ENCODE measurements at places on chromosomes 16 and 17.
A peak's percentile ranks its signal among the peaks of the same experiment; 100 is the strongest.

- DNase-seq: no peak
Measured at GRCh38 chr16:88754109-88754911, 30.7 kb downstream of the PIEZO1 start.

DNA sequence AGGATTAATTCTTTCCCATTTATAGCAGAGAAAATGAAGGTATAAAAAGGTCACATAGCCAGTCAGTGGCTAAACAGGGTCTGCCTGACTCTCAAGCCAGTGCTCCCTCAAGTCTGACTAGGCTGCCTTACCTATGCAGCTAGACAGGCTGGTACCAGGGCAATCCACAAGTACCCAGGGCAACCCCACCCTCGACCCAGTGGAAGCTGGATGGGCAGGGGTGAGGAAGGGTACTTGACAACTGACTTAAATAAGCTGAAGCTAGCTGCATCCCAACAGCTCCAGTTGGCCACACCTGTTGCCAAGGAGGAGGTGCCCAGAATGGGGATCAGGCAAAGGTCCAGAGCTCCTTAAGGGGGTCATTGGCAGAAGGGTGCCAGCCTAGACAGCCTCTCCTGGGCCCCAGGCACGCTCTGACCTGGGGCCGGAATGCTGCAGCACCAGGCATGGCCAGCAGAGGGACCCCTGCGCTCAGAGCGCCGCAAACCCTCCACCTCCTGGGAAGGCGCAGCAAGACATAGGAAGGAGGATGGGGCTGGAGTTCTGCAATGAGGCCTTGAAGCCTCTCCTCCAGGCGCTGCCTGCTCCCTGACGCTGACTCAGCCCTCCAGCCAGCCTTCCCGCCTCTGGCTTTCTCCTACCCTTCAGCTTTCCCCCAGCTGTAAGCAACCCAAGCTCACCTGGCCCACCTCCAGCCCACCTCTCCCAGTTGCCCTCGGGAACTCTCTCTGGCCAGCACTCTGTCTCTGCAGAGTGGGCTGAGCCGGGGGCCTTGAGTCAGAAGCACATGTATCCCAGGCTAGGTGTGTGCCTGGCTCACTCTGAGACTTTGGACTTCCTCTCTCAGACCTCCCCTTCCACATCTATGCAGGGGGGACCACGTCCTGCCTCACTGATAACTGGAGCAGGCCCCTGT lies 28.8 kb downstream of the MPP2 start:
- DNase-seq: peak; percentile 83

GRCh38 chr17:44386182-44386525 lies 3.3 kb downstream of the ITGA2B start:
- peak; percentile 20 for DNase-seq

GRCh38 chr17:5816491-5817070 lies 232.3 kb upstream of the NLRP1 start:
- DNase-seq: no peak

DNA sequence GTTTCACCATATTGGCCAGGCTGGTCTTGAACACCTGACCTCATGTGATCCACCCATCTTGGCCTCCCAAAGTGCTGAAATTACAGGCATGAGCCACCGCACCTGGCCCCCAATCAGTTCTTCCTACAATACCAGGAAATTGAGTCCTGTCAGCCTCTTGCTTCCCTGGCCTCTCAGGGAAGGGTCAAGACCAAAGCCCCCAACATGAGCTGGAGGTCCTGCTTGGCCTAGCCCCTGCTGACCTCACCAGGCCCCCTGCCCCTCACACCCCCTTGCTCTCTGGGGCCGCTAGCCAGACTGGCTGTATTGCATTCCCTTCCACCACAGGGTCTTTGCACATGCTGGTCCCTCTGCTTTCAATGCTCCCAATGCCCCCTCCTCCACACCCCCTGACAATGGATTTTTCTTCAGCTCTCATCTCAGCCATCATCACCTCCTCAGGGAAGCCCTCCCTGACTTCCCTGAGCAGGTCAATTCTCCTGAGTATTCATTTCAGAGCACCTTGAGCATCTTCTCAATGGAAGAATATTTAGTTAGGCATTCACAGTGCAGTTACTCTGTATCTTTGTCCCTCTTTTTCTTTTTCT lies 24.1 kb downstream of the IGFBP4 start:
- DNase-seq: no peak

- no peak for DNase-seq
Measured at GRCh38 chr16:81885976-81886586, 107.0 kb downstream of the PLCG2 start.

DNA sequence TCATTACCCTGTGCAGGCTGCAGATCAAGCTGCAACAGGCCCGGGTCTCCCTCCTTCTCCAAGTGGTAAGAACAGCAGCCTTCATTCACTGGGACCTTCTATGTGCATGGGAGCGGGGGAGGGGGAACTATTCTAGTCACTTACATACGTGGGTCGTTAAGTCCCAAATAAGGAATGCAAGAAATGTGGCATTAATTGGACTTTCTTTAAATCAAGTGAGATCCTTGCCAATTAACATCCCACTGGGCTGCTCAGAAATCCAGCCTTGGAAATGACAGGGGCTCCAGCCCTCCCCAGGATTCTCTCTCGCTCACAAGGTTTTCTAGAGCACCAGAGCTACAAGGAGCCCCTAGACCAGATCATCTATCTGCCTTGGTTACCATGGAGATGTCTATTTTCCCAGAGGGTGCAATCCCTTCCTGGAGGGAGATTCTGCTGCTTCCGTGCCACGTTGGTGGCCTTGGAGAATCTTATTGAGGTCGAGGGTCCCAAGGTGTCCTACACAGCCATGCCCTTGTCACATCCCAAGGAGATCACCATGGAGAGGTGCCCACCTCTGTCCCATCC lies 5.2 kb upstream of the EIF1 start:
- no peak for DNase-seq

DNA sequence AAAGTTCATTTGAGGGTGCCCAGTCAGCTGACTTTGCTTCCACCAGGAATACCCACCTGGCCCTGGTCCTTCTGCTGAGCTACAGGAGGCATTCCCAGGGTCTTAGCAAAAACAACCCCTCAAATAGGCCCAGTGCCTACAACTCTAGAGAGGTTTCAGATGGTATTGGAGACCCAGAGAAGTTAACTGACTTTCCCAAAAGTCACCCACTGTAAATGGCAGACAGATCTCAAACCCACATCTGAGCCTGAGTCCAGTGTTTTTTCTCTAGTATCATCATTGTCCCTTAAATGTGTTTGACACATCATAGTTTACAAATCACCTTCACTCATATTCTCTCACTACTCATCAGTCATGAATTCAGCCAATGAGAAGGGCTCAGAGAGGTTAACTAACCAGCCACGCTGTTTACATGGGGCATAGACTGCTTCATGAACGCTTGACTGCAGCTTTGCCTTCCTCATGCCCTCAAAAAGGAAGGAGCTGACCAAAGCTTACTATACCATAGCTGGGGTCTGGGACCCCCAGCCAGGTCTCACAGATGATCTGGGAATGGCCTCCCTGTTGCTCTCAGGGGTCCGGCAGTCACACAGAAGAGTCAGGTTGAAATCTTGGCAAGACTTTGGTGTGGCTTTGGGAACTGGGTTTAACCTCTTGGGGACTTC lies 3.7 kb downstream of the PHOSPHO1 start:
- DNase-seq: no peak

DNA sequence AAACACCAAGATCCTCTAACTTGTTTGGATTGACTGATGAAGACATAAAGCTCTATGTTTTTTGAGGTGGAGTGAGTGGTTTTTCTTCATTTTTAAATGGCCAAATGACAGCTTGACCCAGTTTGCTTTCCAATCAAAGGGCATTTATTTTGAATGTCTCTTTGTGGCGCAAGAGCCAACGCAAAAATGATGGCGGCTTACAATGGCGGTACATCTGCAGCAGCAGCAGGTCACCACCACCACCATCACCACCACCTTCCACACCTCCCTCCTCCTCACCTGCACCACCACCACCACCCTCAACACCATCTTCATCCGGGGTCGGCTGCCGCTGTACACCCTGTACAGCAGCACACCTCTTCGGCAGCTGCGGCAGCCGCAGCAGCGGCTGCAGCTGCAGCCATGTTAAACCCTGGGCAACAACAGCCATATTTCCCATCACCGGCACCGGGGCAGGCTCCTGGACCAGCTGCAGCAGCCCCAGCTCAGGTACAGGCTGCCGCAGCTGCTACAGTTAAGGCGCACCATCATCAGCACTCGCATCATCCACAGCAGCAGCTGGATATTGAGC lies 329 bp downstream of the NLK start:
- no peak for DNase-seq

Measured in kidney (tissue), 22 donors.